CD8-positive, alpha-beta memory T cell (primary cell): ENCODE measurements at places on chromosomes 6 and 20.
A peak's percentile ranks its signal among the peaks of the same experiment; 100 is the strongest.

DNA sequence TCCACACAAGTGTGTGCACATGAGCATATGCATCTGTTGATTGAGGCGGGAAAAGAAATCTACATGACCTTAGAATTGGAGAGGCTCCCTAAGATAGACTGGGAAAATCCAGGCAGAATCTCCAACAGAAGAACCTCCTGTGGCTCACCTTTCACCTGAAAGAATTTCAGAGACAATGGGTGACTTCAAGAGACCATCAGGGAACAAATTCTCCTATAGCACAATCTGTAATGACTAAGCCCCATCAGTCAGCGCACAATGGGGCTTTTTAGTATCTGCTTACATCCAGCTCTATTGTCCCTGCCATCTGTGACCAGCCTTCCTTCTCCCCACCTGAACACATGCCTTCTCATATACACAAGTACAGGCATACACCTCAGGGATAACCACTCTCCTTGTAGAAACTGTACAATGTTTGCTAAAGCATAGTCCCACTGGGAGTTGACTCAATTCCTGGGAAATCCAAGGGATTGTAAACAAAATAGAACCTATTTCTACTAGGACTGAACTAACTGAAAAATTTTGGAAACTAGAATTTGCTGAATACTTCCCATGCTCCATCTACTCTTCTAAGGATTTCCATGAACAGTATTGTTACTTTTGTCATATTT, 150.8 kb upstream of the STXBP5 start:
- DNase-seq = no peak

DNA sequence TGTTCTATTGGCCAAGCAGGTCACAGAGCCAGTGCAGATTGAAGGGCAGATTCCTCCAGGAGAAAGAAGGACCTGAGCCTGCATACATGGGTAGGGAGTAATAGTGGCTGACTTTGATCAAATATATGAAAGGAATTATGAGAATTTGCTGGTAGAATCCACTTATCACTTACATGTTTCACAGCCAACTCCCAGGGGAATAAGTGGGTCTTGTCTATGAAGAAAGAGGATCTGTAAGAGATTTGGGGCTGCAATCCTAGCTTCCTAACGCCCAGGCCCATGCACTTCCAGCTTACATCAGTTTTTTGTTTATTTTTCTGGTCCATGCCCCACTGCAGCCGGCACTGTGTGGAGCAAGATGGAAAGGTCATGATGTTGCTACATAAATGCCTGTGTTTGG, 107.9 kb upstream of the SYNDIG1 start:
- DNase-seq = no peak

DNA sequence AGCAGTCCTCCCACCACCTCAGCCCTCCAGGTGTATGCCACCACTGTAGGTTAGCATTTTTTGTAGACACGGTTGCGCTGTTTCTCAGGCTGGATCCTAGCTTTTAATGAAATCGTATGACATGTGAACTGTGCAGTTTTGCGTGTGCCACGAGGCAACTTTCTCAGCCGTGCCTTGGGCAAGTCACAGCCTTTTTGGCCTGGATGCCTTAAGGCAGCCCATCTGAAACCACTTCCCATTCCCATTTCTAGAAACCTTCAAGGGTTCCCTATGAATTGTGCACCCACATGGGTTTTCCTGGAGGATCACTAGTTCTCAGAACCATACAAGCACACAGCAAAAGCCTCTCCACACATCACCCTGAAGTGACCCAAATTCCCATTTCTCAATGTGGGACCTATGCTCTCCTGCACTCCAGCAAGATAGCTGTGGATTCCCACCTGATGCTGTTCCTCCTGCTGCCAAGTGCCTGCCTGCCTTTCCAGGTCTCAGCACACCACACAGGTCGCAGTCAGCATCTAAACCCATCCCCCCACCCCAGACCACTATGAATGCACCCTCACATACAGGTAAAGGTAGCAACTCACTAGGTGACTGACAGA, 28.9 kb downstream of the SNX5 start:
- DNase-seq = no peak

DNA sequence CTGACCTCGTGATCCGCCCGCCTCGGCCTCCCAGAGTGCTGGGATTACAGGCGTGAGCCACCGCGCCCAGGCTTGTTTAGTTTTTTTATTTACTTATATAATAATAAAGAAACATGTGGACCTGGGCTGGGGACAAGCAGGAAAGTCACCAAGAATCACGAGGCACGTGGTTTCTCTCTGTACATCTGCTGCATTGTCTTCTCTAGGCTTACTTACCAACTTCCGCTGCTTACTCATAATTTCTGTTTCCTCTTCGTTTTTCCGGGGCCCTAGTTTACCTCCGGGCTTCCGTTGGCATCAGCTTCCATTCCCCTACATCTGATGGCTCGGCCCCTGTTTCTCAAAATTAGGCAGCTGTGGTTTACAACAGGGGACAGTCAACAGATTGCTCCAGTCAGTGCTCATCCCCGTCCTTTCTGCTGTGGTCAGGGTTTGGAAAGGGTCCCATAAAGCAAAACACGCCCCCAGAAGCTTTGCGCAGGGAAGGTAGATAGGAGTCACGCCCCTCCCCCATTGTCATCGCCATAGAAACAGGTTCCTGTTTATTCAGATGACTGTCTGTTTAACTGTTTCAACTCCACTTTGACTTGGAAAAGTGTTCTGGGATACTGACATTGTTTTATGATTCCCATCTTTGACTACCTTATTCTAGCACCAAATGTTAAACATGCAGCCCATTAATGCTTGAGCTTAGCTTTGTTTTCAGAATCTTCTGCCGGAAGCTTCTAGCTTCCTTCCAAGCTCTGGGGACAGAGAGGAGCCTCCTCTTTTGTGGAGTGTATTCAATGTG, 31.9 kb upstream of the TXLNB start:
- peak; percentile 85 for DNase-seq

- DNase-seq = no peak
Measured at GRCh38 chr6:18481870-18482269, 94.7 kb downstream of the RNF144B start.

GRCh38 chr20:64261138-64261537, 5.6 kb downstream of the PCMTD2 start:
- no peak for DNase-seq

DNA sequence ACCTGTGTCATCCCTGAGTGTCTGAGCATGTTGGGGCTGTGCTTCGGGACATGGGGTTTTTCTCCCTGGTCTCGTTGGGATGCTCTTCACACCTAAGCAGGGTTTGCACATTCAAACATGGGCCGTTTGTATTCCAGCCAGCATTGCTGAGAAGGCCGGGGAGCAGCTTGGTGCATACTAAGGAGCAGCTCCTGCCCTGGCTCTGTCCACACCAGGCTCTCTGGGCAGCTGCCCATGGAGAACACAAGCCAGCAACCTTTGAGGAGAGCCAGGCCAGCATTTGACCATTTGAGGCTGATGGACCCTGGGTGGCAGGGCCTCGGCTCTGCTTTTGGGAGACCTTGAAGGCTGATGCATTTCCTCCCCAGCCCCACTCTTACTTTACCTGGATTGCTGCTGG, 92.1 kb downstream of the PHACTR3 start:
- no peak for DNase-seq

DNA sequence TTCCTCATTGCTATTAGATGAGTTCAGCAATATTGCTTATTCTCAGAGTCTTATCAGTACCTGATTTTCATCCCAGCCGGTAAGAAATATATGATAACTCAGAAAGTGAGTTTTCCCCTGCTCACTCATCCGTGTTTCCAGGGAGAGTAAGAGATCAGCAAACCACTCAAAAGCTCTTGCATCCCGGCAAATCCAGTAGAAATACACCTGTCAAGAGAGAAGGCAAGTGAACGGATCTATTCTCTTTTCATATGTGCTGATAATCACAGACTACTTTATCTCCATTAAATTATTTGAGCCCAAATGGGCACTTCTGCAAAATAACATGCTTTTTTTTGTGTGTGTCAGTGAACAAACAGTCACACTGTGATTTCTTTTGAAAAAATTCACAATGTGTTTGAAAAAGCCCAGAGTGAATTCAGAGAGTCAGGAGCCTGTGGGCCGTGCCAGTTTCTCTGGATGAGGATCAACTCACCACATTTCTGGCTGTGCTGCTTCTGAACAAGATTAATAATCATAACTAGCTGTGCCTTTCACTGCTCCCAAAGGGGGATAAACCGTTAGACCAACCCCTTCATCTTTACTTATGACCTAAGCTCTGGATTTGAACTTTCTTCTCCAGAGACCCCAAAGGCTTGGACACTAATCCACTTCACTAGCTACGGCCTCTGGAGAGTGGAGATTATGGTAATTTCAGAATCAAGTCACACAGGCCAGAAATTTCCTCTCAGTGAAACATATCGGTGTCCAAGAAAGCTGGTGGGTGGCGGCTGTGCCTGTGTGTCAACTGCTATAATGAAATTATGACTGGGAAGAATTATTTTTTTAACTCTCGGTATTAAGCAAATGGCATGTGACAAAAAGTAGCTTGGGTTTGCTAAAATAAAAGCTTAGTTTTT, 44.2 kb downstream of the NOX3 start:
- no peak for DNase-seq

DNA sequence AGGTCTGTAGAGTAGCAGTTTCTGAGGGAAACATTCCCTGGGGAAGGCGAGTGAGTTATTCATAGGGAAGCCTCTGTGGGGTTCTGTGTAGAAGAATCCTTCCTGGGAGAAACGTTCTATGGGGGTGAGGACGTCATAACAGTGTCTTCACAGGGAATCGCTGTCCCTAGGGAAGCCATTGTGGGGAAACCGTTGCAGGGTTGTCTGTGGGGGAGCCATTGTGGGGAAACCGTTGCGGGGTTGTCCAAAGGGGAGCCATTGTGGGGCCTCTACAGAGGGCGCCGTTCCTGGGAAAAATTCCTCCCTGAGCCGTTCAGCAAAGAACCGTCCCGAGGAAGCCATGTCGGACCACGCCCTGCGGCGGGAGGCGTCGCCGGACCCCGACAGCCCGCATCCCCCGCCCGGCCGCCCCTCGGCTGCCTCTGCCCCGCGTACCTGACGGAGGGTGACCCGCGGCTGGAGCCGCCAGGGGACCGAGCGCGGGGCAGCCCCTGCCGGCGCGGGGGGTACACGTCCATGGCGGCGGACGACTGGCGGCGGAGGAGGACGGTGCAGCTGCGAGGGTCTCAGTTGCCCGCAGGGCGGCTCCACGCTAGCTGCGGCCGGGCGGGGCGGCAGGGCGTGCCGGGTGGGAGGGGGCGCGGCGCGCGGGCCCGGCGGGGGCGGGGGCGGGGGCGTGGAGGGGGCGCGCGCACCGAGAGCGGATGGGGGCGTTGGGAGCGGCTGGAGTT, at the start of gene DNAAF9:
DNAAF9 (minus strand) TSS at position 630 of the 731 bp plus-strand sequence; CDS start at position 518, 112 bp downstream.
- DNase-seq = peak; percentile 51

DNA sequence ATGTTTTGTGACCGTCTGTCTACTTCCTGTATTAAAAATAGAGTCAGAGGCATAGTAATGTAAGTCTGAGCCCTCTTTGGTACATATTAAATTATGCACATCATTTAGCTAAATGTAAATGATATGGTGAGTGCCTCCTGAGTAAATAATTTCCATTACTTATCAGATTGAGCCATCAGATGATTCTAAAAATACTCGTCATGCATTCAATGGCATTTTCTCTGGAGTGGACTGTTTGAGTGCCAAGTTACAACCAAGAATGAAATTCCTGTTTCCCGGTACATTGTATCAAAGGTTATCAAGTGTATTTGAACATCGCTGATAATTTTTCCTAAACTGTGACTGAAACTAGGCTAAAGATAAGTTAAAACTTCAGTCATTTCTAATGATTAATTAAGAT, 81.0 kb downstream of the AKAP7 start:
- DNase-seq = no peak

GRCh38 chr6:54515013-54515412, 206.8 kb downstream of the TINAG start:
- no peak for DNase-seq

- no peak for DNase-seq
Measured at GRCh38 chr20:49397525-49397924, 84.9 kb downstream of the KCNB1 start.

DNA sequence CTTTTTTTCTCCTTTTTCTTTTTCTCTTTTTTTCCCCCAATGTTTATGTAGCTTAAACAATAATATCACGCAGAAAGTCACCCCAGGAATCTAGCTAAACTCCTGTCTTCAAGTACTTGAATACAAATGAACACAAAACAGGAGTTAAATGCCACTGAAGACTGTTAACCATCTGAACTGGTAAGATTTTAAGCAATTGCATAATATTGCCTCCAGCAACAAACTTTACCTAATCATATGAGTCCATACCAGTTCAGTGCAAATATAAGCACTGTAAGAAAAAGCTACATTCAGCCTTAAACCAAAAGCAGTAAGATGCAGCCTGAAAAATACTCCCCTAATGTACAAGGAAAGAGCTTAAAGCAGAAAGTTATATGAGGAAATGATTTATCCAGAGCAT, 173.9 kb upstream of the TFAP2D start:
- DNase-seq = no peak

- DNase-seq = no peak
Measured at GRCh38 chr6:99530627-99531026, 15.4 kb upstream of the USP45 start.

- no peak for DNase-seq
Measured at GRCh38 chr20:50582092-50582491, 71.9 kb downstream of the PTPN1 start.

GRCh38 chr6:45421709-45422502, 44.2 kb upstream of the SUPT3H start:
- DNase-seq = peak; percentile 56

GRCh38 chr20:14824996-14825395, 487.6 kb upstream of the FLRT3 start:
- DNase-seq = no peak

DNA sequence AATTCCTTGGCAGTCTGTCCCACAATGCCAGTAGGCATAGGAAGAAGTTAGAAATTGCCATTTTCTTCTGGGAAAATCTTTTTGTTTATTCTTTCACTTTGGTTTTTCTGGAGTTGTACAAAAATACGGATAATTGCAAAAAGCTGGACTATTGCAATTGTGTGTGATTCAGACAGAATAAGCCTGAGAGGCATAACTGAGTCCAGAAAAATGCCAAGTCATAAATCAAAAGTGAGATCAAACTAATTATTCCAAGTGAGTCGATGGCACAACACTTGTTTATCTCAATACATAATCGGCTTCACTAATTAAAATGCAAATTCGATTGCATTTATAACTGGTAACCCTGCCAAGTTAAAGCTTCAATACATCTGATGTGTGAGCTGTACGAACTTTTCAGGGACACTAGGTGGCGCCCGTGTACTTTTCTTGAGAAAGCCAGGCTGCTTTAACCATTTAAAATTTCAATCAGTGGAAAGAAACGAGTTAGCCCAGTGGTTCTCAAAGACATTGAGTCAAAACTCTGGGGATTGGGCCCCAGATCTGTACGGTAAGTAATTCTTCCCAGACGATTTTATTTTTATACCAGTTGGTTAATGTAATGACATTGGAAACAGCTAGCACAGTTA, 102.6 kb downstream of the LAMP5 start:
- DNase-seq = peak; percentile 15
